G401 (cell line): ENCODE measurements at places on chromosomes 3 and 15. TPM values are rescaled to one million over a fixed set of nuclear protein-coding genes. Genes with fewer than 3 reads are reported as not detected.

The GNAT1 gene
- not detected in 2 replicates for total RNA-seq

The SLC24A5 gene
- not detected in 2 replicates for total RNA-seq

The GOLGA8H gene
- not detected in 2 replicates for total RNA-seq

The ACTRT3 gene
- 2.7 and 3.8 TPM in 2 replicates for total RNA-seq

The MYD88 gene
- total RNA-seq: 0.06 TPM in 1 of 2 replicates, not detected in the other

The CELF6 gene
- 0.07 and 0.18 TPM in 2 replicates for total RNA-seq

The SLC2A2 gene
- not detected in 2 replicates for total RNA-seq

The VGLL3 gene
- not detected in 2 replicates for total RNA-seq

The EIF4E3 gene
- total RNA-seq: not detected in 2 replicates

The CDC25A gene
- total RNA-seq: 42.5 and 45.4 TPM in 2 replicates

The PSTPIP1 gene
- total RNA-seq: not detected in 2 replicates

GRCh38 chr3:64575211-64575844 lies 112.5 kb downstream of the ADAMTS9 start:
- DNase-seq: peak; percentile 5

- peak; percentile 73 for DNase-seq
Measured at GRCh38 chr3:54427941-54428871, 305.9 kb downstream of the CACNA2D3 start.

GRCh38 chr15:25248583-25249235 lies 190.1 kb downstream of the UBE3A start:
- no peak for DNase-seq

DNA sequence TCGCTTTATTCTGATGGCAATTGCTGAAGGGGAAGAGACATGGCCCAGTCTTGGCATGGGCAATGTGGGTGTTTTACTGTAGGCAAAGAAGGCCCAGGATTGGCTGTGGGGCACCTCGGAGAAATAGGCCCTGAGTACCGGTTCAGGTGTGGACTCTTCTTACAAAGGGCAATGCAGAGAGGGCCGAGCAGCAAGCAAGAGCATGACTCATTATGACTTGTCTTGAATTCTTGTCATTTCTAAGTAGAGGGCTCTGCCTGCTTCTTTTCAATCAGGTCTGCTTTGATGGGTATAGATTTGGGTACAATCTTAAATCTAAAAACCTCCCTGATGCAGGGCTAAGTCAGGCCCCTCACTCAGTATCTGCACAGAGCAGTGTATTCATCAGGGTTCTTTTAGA lies 14.8 kb upstream of the BUB1B start:
- no peak for DNase-seq

DNA sequence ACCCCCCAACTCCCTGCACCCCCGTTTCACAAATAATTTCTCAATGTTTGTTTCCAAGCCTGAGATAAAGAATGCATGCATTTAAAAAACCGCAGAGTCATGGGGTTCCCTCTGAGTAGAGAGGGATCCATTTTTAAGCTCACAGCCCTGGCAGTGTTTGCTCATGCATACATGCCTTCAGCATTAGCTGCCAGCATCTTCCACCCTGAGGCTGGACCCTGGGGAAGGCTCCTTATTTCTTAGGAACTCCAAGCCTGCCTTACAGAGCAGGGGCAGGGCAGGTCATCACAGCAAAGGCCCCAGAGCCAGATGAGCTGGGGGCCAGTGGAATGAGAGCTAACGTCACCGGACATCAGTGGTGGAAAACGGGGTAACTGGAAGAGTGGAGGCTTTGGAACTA lies 31.3 kb downstream of the TLE3 start:
- DNase-seq: no peak

DNA sequence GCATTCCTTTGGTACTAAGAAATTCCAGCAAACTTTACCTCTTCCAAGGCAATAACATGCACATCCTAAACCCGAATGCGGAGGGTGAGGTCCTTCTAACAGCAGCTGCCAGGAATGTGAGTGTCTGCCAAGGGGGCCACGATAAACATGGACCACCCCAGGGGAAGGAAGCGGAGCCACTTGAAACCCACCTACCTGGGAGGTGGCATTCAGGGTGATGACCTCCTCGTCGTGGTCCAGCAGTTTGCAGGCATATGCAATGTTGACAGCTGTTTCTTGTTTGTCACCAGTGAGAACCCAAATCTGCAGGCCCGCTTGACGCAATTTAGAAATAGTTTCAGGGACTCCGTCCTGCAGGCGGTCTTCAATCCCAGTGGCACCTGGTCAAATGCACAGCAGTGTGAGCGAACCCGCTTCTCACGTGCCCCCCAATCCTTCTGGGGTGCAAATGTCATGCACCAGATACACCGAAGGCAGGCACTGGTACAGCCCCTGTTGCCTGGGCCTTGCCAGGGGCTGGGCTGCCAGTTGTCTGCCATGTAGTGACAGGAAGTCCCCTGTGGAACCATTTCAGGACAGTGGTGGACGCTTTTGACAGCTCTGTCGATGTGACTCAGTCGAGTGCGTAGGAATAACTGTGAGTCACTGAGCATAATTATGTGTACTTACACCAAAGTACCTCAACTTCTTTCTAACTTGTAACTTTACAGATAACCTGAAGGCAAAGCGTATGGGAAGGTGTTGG lies 161.2 kb downstream of the ATP10A start:
- no peak for DNase-seq

- no peak for DNase-seq
Measured at GRCh38 chr3:23153436-23153835, 49.7 kb upstream of the UBE2E2 start.

DNA sequence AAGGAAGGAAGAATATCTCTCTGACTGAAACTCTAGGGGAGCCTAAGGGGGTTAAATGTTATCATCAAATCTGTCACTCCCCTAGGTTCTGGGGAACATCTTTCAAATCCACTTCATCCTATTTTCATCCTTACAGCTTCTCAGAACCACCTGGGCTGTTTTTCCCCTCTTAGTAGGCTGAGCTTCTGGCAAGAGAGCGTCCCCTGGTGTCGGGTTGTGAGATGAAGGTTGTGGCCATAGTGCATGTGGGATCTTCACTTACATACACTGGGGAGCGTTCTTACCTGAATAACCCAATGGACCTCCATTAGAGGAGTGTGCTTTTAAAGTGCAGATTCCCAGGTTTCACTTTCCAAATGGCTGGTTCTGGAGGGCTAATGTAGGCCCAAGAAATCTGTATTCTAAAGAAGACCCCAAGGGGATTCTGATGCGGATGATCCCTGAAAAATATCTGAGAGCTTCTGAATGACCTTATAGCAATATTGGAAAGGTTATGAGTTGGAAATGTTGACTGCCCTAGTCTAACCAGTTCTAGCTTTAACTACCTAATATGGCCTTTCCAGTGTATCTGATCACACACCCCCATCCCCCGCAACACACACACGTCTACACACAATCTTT lies 663.7 kb downstream of the AGBL1 start:
- peak; percentile 10 for DNase-seq

DNA sequence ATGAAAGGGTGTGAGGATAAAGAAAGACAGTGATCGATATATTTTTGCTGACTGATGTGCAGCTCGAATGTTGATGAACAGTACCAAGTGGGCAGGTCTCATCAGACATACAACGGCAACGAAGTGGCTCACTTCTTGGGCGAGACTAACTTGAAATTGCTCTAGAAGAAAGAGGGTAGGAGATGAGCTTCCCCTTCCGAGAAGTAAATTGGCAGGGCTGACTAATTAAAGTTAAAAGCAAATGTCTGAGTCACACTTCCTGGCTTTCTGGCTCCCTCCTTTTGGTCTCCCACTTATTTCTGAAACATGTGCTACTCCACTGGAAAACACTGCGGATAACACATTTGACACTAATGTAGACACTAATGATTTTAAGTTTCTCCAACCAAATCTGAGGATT lies 228.3 kb downstream of the ABHD5 start:
- DNase-seq: no peak

- no peak for DNase-seq
Measured at GRCh38 chr15:29065571-29065970, 179.8 kb downstream of the APBA2 start.

- DNase-seq: peak; percentile 85
Measured at GRCh38 chr3:159804726-159805410, 183.8 kb upstream of the IL12A start.

DNA sequence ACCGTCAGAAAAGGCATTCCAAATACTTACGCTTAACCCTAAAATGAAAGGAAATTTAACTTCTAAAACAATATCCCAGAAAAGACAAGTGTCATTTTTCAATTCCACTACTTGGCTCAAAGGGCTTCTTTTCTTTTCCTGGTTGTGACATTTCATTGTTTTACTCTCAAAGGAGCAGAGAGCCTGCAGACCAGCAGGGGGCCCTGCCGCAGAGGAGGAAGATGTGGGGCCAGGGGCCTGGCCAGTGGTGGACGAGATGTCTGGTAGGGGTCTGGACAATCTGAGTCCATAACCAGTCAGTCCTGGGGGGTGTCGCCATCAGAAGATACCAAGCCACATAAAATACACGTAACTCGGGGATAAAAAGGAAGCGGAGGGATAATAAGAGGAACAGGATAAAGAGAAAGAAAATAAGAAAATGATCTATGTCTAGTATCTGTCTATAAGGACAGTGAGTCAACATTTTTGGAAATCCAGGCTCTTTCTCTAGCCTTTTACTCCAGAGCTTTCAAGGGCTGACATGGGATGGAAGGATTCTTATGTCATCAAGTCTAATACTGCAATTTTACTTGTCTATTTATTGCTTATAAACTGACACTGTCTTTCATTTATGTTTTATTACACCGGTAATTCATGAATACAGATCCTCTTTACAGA lies 54.2 kb upstream of the ARHGEF3 start:
- DNase-seq: peak; percentile 12

DNA sequence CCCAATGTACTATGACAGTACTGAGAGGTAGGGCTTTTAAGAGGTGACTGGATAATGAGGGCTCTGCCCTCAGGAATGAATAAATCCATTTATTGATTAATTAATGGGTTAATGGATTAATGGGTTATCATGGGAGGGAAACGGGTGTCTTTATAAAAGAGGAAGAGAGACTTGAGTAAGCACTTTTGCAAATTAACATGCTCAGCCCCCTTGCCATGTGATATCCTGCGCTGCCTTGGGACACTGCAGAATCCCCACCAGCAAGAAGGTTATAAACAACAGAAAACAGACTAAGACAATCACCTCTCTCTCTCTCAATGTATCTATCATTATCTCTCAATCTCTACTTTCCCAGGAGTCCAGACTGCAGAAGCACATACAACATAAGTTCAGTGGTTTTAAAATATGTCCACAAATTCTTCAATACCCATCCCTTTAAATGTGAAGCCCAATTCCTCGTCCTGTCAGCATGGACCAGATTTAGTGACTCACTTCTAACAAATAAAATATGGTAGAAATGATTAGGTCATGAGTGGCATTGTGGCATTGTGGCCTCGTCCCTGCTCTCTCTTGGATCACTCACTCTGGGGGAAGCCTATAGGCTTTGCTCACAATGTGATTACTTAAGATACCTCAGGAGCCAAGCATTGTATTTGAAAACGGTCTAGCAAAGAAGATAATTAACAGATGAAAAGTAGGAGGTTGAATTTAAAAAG lies 40.0 kb upstream of the IL12A start:
- no peak for DNase-seq

GRCh38 chr3:53259427-53260259 lies 3.8 kb upstream of the TKT start:
- DNase-seq: no peak

DNA sequence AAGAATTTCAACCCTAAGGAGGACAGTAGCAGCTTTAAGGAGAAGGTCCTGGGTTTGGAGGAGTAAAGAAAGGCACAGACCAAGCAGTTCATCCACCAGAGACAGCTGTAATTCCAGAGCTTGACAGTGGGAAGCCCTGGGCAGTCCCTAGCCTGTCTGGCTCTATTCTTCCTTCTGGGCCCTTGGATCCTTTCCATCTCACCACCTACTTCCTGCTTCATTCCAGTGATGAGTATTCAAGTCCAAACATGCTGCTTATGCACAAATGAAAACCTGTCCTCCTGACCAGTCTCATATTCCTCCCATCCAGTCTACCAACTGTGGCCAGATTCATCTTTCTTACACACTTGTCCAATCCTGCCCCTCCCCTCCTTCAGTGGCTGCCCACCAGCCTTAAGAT lies 171.4 kb downstream of the CNTN3 start:
- no peak for DNase-seq

- DNase-seq: no peak
Measured at GRCh38 chr3:13235897-13236296, 162.7 kb upstream of the IQSEC1 start.

GRCh38 chr3:249587-250262 lies 53.2 kb downstream of the CHL1 start:
- DNase-seq: no peak

DNA sequence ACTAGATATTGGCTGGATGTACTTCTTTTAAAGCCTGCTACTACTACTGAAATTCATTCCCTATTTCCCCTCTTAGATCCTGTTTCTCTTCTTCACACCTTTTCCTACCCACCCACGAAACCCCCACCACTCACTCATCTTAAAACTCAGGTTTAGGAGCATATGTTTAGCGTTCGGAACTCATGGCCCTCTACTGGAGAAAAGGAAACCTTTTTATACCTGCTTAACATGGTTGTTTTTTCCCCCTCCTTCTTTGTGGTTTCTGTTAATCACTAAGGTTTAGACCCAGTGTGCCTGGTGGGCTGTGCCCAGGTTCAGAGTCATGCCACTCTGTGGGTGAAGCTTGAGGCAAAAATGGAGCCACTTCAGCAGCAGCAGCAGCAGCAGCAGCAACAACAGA lies 2.6 kb downstream of the ARID3B start:
- DNase-seq: no peak

GRCh38 chr3:58355179-58355578 lies 22.5 kb downstream of the PXK start:
- no peak for DNase-seq

- peak; percentile 31 for DNase-seq
Measured at GRCh38 chr15:79314811-79315210, 3.9 kb downstream of the TMED3 start.

DNA sequence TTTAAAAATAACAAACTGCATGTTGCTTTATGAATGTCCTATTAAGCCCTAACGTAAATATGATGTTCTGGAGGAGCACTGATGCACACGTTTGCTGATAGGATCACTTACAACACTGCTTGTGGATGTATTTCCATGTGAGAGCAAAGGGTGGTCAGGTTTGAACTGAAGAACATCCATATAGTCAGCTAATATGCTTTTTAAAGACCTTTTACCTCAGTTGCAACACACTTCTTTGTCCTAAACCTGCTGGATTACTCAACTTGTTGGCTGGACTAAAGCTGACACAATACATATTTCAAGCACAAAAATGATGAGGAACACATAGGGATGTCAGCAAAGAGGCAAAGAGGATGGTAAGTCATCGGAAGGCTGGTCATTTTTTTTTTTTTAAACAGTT lies 186.6 kb downstream of the TIGIT start:
- DNase-seq: no peak

- peak; percentile 18 for DNase-seq
Measured at GRCh38 chr3:72100601-72101187, 315.7 kb upstream of the PROK2 start.

GRCh38 chr3:21435871-21436270 lies 315.1 kb downstream of the ZNF385D start:
- DNase-seq: no peak
